ENCODE measurements at places on chromosomes 3 and 15.

- DNase-seq, result peak; percentile 73
Observed at GRCh38 chr15:79853492-79854328, 43.1 kb downstream of the MTHFS start.

DNA sequence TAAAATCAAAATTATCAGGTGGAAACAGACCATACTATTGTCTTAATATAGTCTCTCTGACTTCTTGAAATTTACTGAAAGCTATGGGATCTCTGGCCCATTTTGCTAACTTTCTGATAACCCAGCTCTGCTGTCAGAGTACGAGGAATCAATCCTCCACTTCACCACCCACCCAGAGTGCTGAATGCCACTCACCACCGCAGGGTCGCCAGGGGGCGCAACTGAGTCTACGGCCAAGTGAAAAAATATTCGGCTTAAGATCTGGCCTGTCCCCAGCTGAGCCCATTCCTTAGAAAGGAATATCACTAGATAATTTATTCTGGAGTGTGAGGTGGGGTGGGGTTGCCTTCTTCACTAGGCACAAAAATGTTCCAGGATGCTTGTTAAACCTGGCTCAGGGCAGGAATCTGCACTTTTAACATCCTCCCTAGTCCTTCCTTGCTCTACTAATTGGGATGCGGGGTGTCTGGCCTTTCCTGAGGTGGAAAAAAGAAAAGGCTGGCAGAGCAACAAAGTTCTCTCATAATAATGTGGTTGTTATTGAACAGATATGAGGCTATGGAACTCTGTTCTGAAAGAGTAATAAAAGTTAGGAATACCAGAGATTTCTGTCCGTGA, 520.6 kb downstream of the MFSD1 start:
- peak; percentile 51 for DNase-seq

- no peak for DNase-seq
Observed at GRCh38 chr3:79872483-79872882, 104.7 kb upstream of the ROBO1 start.

DNA sequence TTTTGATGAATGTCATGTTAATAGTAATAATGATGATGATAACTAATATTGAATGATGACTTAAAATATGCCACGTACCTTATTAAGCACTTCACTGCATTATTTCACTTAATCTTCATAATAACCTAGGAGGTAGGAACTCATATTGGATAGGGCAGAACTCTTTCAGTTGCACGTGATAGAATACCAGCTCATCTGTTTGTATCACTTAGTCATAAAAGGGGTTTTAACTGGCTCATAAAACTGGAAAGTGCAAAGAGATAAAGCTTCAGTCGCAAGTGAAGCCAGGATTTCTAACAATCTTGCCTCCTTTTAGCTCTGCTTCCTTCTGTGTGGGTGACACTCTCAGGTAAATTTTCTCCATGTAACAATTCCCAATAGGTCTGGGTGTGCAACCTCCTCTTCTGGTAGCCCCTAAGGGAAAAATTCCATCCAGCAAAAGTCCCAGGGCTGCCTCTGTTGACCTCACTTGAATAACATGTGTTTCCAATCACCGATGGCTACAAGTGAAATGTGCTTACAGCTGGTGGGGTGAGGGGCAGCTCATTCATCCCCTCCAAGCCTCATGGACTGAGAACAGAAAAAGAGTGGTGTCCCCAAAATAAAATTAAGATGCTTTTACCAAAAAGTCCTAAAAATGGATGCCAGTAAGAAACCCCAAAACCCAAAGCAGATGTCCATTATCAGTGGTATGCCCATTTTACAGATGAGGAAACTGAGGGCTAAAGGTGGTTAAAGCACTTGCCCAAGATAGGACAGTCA, 9.3 kb downstream of the GXYLT2 start:
- DNase-seq, result no peak

GRCh38 chr15:60381148-60381788, 16.5 kb downstream of the ANXA2 start:
- DNase-seq, result peak; percentile 16

Data from suppressor macrophage treated with lipopolysaccharide for 4 hours (primary cell).